Naive thymus-derived CD8-positive, alpha-beta T cell (primary cell): ENCODE measurements at places on chromosomes 1 and 21. TPM values are rescaled to one million over a fixed set of nuclear protein-coding genes. Genes with fewer than 3 reads are reported as not detected.

DNA sequence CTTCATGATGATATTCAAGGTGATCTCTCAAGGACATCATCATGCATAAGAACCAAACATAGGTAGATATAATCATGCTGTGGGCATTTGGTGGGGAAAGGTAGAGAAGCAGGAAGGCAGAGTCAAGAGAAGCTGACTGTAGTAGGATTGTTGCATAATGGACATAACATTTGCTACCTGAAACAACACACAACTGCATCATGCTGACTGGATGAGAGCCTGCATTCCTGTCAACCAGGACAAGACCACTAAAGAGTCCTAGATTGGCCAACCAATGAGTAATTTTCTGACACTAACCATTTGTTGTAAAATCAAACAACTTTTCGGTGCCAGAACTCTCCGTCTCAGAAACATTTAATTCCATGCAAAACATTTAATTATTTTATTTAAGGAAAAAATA is 377.2 kb downstream of the PLPP3 start:
- H3K36me3 ChIP-seq, result no peaks in the 10 kb centered on the region
- peaks cover 1% of the 10 kb centered on the region for H3K27me3 ChIP-seq
- no peaks in the 10 kb centered on the region for H3K4me1 ChIP-seq
- no peak overlapping the region for H3K4me3 ChIP-seq
- no peak overlapping the region for H3K27ac ChIP-seq

GRCh38 chr1:46401964-46402626 is 8.0 kb downstream of the FAAH start:
- H3K4me3 ChIP-seq, result no peak overlapping the region
- H3K27me3 ChIP-seq, result no peaks in the 10 kb centered on the region
- H3K36me3 ChIP-seq, result no peaks in the 10 kb centered on the region
- H3K4me1 ChIP-seq, result peaks cover 8% of the 10 kb centered on the region
- no peak for DNase-seq

DNA sequence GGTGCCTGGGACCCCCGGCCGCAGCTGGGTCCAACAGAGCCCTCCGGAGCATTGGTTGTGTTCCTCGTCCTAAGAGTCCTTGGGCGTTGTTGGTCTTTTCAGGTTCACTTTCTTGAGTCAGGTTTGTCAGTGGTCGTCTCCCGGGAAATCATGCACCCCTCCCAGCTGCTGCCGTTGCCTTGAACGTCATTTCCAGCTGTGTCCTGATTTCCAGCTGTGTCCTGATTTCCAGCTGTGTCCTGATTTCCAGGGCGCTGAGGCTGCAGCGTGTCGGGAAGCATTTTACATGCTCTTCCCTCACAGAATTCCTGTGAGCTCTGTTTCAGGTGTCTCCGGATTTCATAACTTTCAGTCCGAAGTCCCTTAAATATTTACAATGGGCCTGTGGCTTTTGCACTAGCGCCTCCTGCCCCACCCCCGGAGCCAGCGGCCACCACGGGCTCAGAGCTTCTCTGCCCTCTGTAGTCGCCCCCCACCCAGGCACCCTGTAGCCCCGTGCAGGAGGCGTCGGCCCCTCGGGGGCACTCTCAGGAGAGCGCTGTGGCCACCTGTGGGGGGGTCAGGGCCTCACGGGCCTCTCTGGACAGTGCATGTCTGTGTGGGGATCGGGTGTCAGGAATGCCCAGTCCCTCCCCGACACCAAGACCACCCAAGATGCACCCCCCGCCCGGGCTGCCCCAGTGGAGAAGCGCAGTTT is 66.7 kb downstream of the COL18A1 start:
- peaks cover 12% of the 10 kb centered on the region for H3K4me1 ChIP-seq
- H3K4me3 ChIP-seq, result no peak overlapping the region
- peak overlapping the region; percentile 93 for H3K27ac ChIP-seq
- no peak for DNase-seq
- H3K27me3 ChIP-seq, result no peaks in the 10 kb centered on the region

DNA sequence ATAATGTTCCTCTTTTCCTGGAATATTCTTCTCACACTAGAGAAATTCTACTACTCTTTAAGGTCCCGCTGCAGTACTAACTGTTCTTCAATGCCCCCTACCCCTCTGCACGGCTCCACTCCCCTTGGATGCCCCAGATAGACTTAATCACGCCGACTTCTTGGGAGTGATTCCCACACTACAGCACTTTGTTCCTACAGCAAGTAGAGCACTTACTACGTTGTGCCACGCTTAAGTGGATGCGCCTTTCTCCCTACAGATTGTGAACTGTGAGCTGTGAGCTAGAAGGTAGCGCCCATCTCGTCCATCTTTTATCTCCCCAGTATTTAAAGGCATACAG is 2.2 kb downstream of the ZNF436 start:
- H3K27ac ChIP-seq, result peak overlapping the region; percentile 97
- no peak for DNase-seq
- peaks cover 46% of the 10 kb centered on the region for H3K4me1 ChIP-seq
- H3K4me3 ChIP-seq, result peak overlapping the region; percentile 98
- peaks cover 7% of the 10 kb centered on the region for H3K36me3 ChIP-seq

GRCh38 chr1:72284348-72285073 is 2.2 kb upstream of the NEGR1 start:
- peaks cover 3% of the 10 kb centered on the region for H3K27me3 ChIP-seq
- no peak overlapping the region for H3K27ac ChIP-seq
- no peak overlapping the region for H3K4me3 ChIP-seq

DNA sequence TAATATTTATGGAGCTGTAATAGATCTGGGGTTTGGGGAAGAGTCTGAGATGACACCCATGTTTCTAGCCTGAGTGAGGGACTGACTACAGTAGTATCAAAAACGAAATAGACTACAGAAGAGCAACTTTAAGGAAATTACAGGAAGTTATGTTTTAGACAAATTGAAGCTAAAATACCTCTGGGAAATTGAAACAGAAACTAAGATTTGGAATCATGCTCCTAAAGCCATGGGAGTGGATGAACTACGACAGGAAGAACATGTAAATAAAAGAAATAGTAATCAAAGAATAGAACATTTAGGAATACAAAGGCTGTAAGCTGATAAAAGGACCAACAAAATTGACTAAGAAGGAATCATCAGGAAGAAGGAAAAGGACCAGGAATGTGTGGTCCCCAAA is 68.9 kb downstream of the KIAA0319L start:
- peaks cover 11% of the 10 kb centered on the region for H3K4me1 ChIP-seq
- peaks cover 45% of the 10 kb centered on the region for H3K36me3 ChIP-seq
- DNase-seq, result no peak
- no peak overlapping the region for H3K4me3 ChIP-seq
- H3K27ac ChIP-seq, result no peak overlapping the region

DNA sequence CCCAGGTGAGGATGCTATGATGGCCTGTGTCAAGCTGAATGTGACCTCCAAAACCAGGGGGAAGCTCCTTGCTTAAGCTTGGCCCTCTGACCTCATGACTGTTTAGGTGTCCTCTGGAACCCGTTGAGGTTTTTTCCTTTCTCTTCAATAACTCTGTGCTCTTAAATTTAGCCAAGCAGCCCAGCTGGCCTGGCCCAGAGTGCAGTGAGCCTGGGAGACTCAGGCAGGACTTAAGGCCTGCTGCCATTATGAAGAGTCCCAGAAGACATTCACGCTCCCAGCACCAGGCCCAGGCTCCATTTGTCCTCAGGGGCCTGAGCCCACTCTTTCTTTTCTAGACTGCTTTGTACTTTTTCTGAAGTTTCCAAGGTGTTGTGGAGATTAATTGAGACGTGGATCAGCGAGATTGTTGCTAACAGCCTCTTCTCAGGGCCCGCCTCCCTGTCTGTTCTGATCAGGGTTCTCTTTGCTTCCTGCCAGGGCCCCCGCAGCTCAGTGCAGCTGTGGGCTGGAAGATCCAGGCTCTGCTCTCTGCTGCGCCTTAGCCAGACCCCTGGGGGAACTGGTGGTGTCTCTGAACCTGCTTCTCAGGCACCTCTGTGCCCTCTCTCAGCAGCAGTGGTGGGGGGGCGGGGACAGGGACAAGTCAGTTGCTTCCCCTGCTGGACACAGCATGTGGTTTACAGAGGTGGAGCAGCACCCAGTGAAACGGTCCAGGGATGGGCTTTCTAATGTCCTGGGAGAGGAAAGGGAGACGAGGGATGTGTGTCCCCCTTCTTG is 124.2 kb downstream of the GRIK3 start:
- H3K36me3 ChIP-seq, result no peaks in the 10 kb centered on the region
- no peaks in the 10 kb centered on the region for H3K4me1 ChIP-seq
- H3K4me3 ChIP-seq, result no peak overlapping the region
- DNase-seq, result no peak
- H3K27ac ChIP-seq, result no peak overlapping the region

- H3K4me3 ChIP-seq, result no peak overlapping the region
- H3K36me3 ChIP-seq, result no peaks in the 10 kb centered on the region
- no peaks in the 10 kb centered on the region for H3K4me1 ChIP-seq
- peaks cover 16% of the 10 kb centered on the region for H3K27me3 ChIP-seq
- no peak overlapping the region for H3K27ac ChIP-seq
- no peak for DNase-seq
These were observed 22.4 kb upstream of the PADI2 start for GRCh38 chr1:17141441-17142197.

DNA sequence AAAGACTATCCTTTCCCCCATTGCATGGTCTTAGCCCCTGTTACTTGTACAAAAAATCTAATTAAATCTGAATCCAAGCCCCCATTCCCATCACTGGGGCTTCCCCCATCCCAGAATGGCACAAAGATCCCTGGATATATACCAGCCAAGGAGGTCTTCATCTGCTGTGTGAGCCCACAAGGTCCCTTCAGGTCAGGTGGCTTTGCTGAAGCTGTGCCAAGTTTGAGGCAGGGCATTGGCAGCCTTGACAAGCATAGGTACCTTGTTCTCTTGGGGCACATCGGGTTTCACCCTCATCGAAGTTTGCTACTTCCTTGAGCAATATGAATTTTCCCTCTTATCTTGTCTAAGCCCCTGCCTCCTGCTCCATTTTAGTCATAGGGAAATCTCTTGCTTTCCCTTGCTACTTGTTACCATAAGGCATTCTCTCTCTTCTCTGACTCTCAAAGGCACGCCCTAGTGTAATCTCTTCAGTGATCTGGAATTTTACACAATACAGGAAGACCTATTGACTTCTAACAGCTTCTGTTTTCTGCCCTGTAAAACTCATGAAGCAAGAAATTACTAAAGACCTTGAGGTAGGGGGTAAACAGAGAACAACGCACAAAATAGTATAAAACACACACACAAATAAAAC is 71.4 kb upstream of the COG2 start:
- H3K36me3 ChIP-seq, result no peaks in the 10 kb centered on the region
- H3K4me3 ChIP-seq, result no peak overlapping the region
- H3K27me3 ChIP-seq, result peaks cover 18% of the 10 kb centered on the region
- H3K27ac ChIP-seq, result no peak overlapping the region

- H3K36me3 ChIP-seq, result no peaks in the 10 kb centered on the region
- no peak overlapping the region for H3K27ac ChIP-seq
- DNase-seq, result no peak
- H3K27me3 ChIP-seq, result no peaks in the 10 kb centered on the region
- H3K4me3 ChIP-seq, result no peak overlapping the region
These were observed 7.5 kb downstream of the SLC19A1 start for GRCh38 chr21:45534636-45535331.

DNA sequence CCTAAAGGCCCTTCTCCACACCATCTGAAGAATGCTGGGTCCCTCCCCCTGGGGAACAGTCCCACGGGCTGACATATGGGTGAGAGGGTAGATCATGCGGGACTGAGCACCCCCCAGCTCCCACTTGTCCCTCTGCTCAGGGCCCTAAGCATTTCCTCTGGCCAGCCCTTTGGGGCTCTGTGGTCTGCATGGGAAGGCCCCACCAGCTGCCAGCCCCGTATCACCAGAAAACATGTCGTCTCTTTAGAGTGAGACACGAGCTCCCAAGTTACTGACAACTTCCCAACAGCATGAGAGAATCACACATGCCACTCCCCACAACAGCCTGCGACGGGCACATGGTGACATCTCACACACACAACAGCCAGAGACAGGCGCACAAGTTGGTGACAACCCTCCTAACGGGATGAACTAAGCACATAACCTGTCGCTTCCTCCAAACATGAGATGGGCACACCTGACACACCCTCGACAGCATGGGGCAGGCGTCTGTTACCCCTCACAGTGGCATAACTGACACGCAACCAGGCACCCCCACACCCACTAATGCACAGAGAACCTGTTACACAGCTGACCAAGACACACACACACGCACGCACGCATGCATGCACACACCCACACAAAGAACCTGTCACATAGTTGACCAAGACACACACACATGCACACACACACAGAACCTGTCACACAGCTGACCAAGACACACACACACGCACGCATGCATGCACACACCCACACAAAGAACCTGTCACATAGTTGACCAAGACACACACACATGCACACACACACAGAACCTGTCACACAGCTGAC is 41.2 kb downstream of the AHDC1 start:
- DNase-seq, result no peak
- peaks cover 66% of the 10 kb centered on the region for H3K4me1 ChIP-seq
- H3K36me3 ChIP-seq, result no peaks in the 10 kb centered on the region
- no peak overlapping the region for H3K4me3 ChIP-seq
- peak overlapping the region; percentile 72 for H3K27ac ChIP-seq

DNA sequence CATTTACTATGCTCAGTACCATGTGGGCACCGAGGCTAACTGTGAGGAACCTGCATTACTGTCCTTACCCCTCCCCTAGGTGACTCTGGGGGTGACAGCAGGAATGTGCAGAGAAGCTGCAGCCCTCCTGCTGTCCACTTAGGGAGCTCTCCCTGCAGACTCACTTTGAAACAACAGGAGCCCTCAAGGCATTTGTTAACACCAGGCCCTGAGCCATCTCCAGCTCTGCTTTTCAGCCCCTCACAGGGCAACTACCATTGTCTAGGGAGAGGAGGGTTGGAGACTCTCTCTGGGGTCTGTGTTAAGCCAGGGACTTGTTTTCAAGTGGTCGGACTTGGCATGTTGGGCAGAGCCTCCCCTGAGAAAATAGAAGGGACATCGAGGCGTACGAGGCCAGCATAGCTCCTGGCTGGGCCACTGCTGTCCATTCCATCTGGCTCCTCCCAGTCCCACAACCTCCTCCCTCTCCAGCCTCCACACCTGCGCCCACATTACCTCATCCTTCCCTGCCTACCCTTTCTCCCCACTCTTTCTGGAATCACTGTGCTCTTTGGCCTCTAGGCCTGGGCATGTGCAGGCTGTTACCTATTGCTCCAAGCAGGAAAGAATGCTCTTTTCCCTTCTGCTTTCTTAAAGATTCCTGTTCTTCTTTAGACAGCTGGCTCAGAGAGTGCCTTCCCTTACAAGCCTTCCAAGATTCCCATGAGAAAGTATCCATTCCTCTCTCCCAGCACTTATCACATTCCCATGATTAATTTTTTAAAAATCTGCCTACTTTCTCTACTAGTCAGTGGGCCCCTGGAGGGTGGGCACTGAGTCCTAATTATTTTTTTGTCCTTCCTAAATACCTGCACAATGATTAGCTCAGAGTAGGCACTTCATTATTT is 102.7 kb upstream of the GCLM start:
- DNase-seq, result no peak
- no peak overlapping the region for H3K27ac ChIP-seq
- no peaks in the 10 kb centered on the region for H3K4me1 ChIP-seq
- H3K27me3 ChIP-seq, result peaks cover 2% of the 10 kb centered on the region

Gene HES2
- not detected for total RNA-seq

Gene CADM3
- not detected for total RNA-seq

Gene HOOK1
- total RNA-seq, result 25.2 TPM

Gene ADAMTS4
- total RNA-seq, result 4.8 TPM

Gene SLAMF8
- 0.36 TPM for total RNA-seq

Gene SORT1
- 2.2 TPM for total RNA-seq

Gene C1orf226
- 0.22 TPM for total RNA-seq

Gene KIF17
- not detected for total RNA-seq
